ENCODE measurements at places on chromosomes 4 and X.
A peak's percentile ranks its signal among the peaks of the same experiment; 100 is the strongest.

DNA sequence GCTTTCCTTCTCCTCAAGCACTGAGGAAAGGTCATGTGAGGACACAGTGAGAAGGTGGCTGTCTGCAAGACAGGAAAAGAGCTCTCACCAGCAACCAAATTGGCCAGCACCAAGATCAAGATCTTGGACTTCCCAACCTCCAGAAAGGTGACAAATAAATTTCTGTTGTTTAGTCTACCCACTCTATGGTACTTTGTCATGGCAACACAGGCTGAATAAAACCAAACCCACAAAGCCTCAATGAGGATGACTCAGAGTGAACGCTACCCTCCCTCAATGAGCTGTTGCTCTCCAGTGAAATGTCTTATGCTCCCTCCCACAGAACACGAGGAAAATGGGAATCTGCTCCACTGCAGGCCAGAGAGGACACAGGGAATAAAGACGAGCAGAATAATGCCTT, 244.1 kb downstream of the RAB28 start:
- DNase-seq, result no peak

DNA sequence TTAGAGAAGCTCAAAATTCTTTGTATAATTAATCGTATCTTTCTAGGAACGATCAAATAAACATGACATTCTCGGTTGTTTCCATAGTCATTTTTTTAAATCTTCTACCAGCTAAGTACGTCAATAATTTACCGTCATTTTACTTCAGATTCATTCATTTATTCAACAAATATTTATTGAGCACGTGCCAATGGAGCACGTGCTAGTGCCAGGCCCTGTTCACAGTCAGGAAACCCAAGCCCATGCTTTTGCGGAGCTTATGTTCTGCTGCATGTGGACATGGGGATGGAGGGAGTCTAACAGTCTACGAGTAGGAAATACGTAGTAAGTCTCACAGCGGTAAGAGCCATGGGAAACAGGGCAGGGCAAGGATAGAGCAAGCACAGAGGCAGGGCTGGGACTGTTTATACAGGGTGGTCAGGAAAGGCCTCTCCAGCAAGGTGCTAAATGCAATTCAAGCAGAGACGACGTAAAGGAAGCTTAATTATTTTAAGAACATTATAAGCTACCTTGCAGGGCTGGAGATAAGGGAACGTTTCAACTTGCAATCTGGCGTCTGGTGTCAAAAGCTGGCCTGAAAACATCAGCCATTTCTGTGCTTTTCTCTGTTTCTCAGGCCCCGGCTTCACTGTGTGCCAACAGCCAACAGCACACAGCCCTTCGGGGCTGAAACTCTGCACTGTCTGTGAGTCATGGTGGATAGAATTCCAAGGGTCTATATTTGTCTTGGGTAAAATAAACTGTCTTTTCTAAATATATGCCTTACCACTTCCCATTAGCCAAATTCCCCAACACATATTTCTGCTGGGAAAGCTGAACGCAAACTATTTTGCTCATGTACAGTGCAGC, 517.1 kb upstream of the ZFP42 start:
- no peak for DNase-seq

DNA sequence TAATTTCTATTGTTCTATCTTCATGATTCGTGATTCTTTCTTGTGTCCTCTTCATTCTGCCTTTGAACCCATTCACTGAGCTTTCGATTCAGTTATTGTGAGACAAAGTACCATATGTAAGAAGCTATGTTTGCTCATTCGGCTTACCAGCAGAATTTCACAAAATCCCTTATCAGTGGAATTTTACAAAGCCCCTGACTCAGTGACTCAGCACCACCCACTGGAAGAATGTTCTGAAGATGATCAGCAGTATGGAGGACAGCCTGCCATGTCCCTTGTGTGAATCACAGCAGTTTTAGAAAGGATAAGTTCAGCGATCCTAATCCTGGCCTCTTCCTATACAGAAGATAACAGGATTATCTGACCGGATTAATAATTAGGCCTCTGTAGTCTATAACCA, 5.8 kb upstream of the UXT start:
- no peak for DNase-seq

DNA sequence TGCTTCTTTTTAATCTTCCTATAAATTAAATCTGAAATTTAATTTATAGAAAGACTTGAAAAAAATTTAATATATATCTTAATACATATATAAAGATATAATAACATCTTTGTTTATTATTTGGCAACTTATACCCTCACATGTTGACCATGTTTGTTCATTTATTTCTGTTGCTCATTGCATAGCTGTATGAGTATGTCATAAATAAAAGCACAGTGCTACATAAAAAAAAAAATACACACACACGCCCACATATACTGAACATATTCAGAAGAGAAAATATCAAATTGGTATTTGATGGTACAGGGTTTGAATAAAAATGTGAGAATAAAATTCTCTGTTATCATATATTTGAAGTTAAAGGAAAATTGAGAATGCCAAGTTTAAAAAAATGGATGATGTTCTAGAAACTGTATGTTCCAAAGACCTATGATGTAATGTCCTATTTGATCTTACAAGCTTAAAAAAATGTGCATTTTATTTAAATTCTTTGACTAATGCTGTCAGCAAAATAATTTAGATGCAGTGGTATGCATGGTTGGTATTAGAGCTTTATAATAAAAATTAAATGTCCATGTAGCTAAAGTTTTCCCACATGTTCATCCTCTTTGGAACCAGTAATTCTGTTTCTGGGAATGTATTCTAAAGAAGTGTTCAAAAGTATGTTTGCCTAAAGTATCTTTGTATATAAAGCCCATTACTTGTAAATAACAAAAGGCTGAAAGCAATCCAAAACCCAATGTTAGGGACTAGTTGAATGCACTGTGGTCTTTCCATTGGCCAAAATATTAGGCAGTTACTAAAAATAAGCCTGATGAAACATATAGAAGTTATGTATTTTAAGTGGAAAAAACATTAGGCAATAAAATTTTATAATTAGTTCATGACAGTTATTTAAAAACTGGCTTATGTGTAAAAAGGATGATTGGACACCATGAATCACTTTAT, 12.9 kb downstream of the TMEM184C start:
- DNase-seq, result no peak

GRCh38 chr4:107388736-107389274, 331.2 kb downstream of the PAPSS1 start:
- DNase-seq, result no peak

- no peak for DNase-seq
Measured at GRCh38 chrX:150460063-150460462, 96.9 kb downstream of the MAMLD1 start.

DNA sequence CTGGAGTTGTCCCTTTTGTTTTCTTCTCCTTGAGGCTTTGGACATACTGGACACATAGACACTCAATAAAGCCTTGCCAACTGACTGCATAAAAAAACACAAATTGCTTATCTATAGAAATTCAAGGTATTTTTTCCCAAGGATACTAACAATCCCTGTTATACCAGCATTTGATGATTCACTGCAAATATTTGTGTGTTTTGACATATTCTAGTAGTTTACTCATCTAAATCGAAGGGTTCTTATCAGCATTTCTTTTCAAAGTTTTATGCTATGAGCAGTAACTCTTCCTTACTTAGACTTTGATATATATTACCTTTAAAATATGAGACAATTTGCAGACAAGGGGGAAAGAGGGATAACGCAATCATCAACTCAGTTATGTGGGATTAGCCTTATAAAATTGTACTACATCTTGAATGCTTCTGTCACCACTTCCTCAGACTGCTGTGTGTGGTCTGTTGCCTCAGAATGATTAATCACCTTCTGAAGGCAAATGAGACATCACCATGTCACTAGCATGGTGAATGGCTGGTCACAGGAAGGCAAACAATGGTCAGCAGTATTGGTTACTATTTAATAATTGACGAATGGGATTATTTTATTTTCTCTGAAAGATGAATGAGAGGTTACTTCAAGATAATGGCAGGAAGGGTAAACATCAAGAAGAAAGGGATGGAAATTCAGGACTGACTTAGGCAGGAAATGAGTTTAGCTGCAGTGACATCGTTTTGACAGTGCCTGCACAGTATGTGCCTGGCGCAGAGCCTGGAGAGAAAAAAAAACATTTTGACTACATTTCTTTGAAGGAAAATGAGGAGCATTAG, 544.3 kb upstream of the CNKSR2 start:
- no peak for DNase-seq

- DNase-seq, result no peak
Measured at GRCh38 chr4:53943345-53944085, 120.9 kb downstream of the CHIC2 start.

DNA sequence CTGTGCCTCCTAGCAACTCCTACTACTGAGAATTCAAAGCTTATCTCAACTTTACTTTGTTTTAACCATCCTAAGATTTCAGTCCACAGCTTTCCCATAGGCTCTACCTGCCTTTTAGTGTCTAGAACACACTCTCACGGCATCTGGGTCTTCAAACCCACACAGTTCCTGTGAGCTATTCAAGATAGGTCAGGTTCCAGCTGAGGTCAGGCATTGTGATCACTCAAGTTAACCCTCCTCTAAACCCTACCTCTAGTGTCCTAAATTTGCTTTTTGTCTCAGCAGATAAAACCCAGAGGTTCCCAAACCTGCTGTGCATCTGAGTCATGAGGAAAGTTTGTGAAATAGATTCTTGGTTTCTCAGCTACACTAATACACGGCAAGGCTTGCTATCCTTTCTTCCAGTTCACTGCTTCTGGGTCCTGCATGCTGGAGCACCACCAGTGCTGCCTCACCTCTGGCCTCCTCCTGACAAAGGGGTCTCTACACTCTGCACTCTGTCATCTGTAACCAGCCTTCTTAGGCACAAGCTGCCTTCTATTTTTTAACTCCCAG, 324.6 kb upstream of the MAGEB2 start:
- DNase-seq, result no peak

DNA sequence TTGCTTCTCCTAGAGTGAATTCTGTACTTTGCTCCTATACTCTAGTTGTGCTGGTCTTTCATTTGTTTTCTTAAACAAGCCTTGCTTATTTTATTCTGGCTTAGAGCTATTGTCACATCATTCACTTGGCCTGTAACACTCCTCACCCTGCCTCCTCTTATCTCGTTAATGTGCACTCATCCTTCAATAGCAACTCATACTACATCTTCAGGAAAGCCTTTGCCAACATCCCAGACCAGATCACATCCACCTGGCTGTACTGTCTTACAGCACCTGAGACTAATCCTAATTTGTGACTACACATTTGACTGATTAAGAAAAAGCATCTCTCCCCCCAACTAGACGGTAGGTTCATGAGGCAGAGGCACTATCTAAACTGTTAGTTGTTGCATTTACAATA, 80.8 kb downstream of the SLC7A11 start:
- DNase-seq, result no peak

- no peak for DNase-seq
Measured at GRCh38 chrX:103495786-103496185, 23.5 kb downstream of the RAB40A start.

DNA sequence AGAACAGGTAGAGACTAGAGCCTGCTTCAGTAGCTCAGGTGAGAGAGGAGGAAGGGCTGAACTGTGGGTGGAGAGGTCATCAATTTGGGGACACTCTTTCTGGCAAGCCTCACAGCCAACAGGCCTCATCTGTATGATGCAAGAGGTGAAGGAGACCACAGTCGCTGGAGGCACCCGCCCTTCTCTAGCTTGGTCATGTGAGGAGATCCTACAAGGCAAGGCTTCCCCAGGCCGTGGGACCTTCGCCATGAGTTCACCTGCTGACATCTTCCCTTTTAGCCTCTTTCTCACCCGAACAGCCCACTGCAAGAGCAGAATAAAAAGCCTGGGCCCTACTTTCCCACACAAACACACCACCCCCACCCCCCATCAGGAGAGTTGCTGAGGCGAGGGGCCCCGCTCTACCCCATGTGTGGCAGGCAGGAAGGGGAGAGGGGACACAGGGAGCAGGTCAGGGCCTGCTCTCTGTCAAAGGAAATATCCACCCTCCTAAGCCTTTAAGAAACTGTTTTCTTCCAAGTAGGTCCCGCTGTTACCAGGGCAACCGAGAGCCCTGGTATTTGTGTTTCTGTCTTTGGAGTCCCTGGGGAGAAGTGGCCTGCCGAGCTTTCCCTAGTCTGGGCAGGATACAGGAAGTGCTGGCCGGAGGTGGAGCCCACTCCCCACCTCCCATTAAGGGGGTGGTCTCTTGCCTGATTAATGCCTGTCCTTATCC, 8.1 kb downstream of the RTL5 start:
- DNase-seq, result no peak

GRCh38 chr4:86640469-86640868, 46.4 kb downstream of the PTPN13 start:
- no peak for DNase-seq

- no peak for DNase-seq
Measured at GRCh38 chrX:26559855-26560254, 343.9 kb downstream of the MAGEB5 start.

DNA sequence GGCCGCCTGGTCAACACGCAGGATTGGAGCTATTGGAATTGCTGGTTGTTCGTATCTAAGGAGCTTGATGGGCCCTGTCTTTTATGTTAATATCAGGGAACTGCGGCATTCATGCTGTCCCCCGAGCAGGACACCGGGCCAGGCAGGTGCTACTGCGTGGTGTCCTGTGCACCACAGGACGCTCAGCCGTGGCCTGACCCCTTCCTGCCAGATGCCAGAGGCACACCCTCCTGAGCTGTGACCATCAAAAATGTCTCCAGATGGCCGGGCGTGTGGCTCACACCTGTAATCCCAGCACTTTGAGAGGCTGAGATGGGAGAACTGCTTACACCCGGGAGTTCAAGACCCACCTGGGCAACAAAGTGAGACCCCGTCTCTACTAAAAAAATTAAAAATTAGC, 32.1 kb downstream of the ABLIM2 start:
- DNase-seq, result no peak

GRCh38 chrX:31550158-31550557, 478.3 kb upstream of the FTHL17 start:
- no peak for DNase-seq

DNA sequence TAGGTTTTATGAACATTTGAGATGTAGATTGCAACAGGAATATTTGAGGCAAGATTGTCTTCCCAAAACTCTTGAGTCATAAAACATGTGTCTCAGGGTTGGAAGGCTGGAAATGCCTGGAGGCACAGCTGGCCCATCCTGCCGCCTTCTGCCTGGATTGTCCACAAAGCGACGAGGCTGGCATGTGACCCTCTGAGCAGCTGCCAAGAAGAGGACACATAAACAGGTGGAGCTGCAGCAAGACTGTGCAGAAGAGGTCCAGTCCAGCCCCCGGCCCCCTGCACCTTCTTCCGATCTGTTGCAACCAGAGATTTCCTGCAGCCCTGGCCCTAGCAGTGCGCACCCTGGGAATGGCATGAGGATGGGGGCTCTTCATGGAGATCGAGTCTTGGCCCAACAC, 101.9 kb upstream of the BCOR start:
- DNase-seq, result no peak

GRCh38 chr4:36256398-36256891, 12.1 kb upstream of the ARAP2 start:
- DNase-seq, result peak; percentile 29
